Lower leg skin (tissue), 4 donors: ENCODE measurements at places on chromosomes 3 and 15. TPM values are rescaled to one million over a fixed set of nuclear protein-coding genes. Genes with fewer than 3 reads are reported as not detected.

The CTXND1 gene
- 0.29 TPM for total RNA-seq

The PDCD10 gene
- total RNA-seq, result 63.5 TPM

The IL17RE gene
- total RNA-seq, result 117 TPM

The SLC28A1 gene
- not detected for total RNA-seq

The FSIP1 gene
- not detected for total RNA-seq

The PRR20G gene
- not detected for total RNA-seq

The EOMES gene
- 0.13 TPM for total RNA-seq

The RTP3 gene
- not detected for total RNA-seq

The CHDH gene
- total RNA-seq, result 14.9 TPM

The TUSC7 gene
- total RNA-seq, result not detected

The OCA2 gene
- 12.1 TPM for total RNA-seq

The PATL2 gene
- 1.4 TPM for total RNA-seq

The LNP1 gene
- total RNA-seq, result 0.19 TPM

The TNNC1 gene
- total RNA-seq, result 73.7 TPM

The XPC gene
- total RNA-seq, result 81.2 TPM

The LMAN1L gene
- 1.3 TPM for total RNA-seq

The LINGO1 gene
- 4.4 TPM for total RNA-seq

The EEFSEC gene
- 16.8 TPM for total RNA-seq

The CCDC80 gene
- 53.3 TPM for total RNA-seq

The UBA3 gene
- 35.1 TPM for total RNA-seq

The LRRN1 gene
- total RNA-seq, result 8.5 TPM

The ABI3BP gene
- 57.8 TPM for total RNA-seq

The EBLN2 gene
- total RNA-seq, result 0.93 TPM

The GP5 gene
- not detected for total RNA-seq

The SLC22A13 gene
- total RNA-seq, result not detected

The KCNH8 gene
- total RNA-seq, result 0.59 TPM

The ABHD6 gene
- 69.7 TPM for total RNA-seq

The FBXO22 gene
- 17.4 TPM for total RNA-seq

The LDHAL6B gene
- not detected for total RNA-seq

The NEK11 gene
- total RNA-seq, result 3.3 TPM

The CELF6 gene
- 1.2 TPM for total RNA-seq

The HYAL2 gene
- 95.7 TPM for total RNA-seq

The KNG1 gene
- total RNA-seq, result not detected

The WDR72 gene
- total RNA-seq, result 2.5 TPM

The LARP6 gene
- 4.9 TPM for total RNA-seq

The GPR171 gene
- 0.55 TPM for total RNA-seq

The CHRNB4 gene
- 0.19 TPM for total RNA-seq

The MST1R gene
- 53.1 TPM for total RNA-seq

The PLCH1 gene
- 0.61 TPM for total RNA-seq

The ATRIP gene
- total RNA-seq, result 10.6 TPM

The RLBP1 gene
- not detected for total RNA-seq

The MED12L gene
- 0.23 TPM for total RNA-seq

The OXTR gene
- total RNA-seq, result 0.19 TPM

The PLA2G4E gene
- 52.9 TPM for total RNA-seq

The ADAMTS9 gene
- total RNA-seq, result 6.8 TPM

The GPR87 gene
- 65.4 TPM for total RNA-seq

The SEMA5B gene
- 0.88 TPM for total RNA-seq

The SMCO1 gene
- total RNA-seq, result 0.25 TPM

The CNTN4 gene
- 3.3 TPM for total RNA-seq

The MUC13 gene
- total RNA-seq, result not detected
